ENCODE measurements at places on chromosomes 5 and 9. TPM values are rescaled to one million over a fixed set of nuclear protein-coding genes. Genes with fewer than 3 reads are reported as not detected.

The ZBTB34 gene
- polyA plus RNA-seq, result 5.1 TPM

The SPATA24 gene
- polyA plus RNA-seq, result 11.1 TPM

- no peak for DNase-seq
- H3K4me1 ChIP-seq, result peaks cover 42% of the 10 kb centered on the region
- no peaks in the 10 kb centered on the region for H3K27me3 ChIP-seq
- no peaks in the 10 kb centered on the region for H3K36me3 ChIP-seq
- no peak overlapping the region for H3K4me3 ChIP-seq
- peak overlapping the region; percentile 33 for H3K27ac ChIP-seq
These were observed 43.4 kb downstream of the NFIB start for GRCh38 chr9:14270358-14271092.

- no peak for DNase-seq
- H3K4me3 ChIP-seq, result no peak overlapping the region
- H3K36me3 ChIP-seq, result no peaks in the 10 kb centered on the region
- no peaks in the 10 kb centered on the region for H3K4me1 ChIP-seq
- H3K27me3 ChIP-seq, result no peaks in the 10 kb centered on the region
These were observed 165.1 kb downstream of the CAAP1 start for GRCh38 chr9:26727471-26727870.

- peaks cover 11% of the 10 kb centered on the region for H3K36me3 ChIP-seq
- no peaks in the 10 kb centered on the region for H3K27me3 ChIP-seq
- no peak for DNase-seq
These were observed 2.5 kb downstream of the SREK1IP1 start for GRCh38 chr5:64765804-64766504.

GRCh38 chr5:50328193-50328729, 112.8 kb downstream of the EMB start:
- no peak overlapping the region for H3K27ac ChIP-seq
- no peak for DNase-seq
- H3K36me3 ChIP-seq, result no peaks in the 10 kb centered on the region
- H3K4me3 ChIP-seq, result no peak overlapping the region

DNA sequence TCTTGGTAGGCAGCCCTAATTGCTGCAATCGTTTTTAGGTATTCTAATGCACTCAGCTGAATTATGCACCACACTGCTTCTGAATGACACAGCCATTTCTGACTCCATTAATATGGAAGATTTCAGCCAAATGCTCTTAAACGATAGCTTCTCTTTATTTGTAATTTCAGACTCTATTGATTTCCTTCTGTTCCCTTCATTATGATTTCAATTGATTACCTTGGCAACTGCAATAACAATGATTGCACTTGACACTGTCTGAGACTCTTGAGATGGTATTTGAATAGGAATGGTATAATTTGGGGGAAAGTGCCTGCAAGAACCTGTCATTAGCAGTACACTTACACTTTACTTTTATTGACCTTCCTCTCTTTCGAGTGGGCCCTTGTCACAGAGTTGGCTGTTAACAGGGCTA, 296.1 kb upstream of the DMAC1 start:
- no peaks in the 10 kb centered on the region for H3K36me3 ChIP-seq
- peak; percentile 41 for DNase-seq
- no peak overlapping the region for H3K27ac ChIP-seq
- peaks cover 41% of the 10 kb centered on the region for H3K27me3 ChIP-seq
- no peaks in the 10 kb centered on the region for H3K4me1 ChIP-seq

Measured in lung (tissue), 17 donors.